Cardiac fibroblast (primary cell): ENCODE measurements at places on chromosomes 1 and 21.

GRCh38 chr1:227942021-227942715 lies 5.6 kb downstream of the WNT9A start:
- no peak for DNase-seq

- DNase-seq = no peak
Measured at GRCh38 chr1:87935130-87935529, 606.5 kb downstream of the LMO4 start.

DNA sequence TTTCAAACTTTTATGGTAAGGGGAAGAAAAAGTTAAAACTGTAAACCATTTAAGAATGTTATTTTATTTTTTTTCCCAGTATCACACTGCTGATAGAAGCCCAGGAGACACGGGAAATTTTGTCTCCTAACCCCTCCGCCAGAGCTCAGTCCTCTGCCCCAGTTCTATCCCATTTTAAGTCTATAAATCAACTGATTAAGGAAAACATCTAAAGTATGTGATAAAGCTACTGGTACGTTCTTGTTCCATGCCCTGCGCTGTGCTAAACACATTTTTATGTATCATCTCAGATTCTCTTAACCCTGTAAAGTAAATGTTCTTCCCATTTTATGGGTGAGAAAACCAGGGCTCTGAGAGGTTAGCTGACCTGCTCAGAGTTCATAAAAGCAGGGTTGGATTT lies 34.7 kb downstream of the NIPAL3 start:
- DNase-seq = no peak

DNA sequence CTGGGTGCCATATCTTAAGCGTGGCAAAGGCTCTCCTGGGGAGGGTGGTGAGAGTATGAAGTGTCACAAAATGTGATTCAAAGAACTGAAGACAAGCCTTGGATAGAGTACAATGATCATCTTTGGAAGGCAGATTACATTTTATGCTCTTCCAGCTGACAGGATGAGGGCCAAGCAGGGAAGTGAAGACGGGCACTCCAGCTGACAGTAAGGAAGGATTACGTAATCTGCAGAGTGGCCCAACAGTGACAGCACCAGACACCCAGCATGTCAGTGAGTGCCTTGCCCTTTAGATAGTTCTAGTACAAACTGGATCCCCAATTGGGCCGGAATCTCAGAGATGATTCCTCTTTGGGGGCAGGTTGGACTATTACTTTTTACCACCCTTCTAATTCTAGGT lies 52.7 kb downstream of the UBE2T start:
- DNase-seq = no peak

- no peak for DNase-seq
Measured at GRCh38 chr1:89530444-89531089, 5.9 kb downstream of the LRRC8B start.

DNA sequence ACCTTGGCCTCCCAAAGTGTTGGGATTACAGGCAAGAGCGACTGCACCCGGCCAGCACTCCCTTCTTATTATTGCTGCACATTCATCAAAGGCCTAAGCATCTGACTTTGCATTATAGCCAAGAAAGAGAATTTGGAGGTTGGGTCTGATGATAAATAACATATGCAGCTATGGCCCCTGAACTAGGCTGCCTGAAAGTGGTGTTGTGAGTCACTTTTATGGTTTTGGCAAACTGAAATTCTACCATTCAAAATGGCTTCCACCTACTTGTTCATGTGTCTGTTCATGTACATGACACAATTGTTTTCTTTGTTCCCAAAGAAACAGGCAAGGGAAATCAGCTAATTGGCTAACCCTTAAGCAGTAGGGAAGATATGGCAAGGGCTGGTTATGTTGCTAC lies 25.0 kb upstream of the UAP1 start:
- peak; percentile 71 for DNase-seq

DNA sequence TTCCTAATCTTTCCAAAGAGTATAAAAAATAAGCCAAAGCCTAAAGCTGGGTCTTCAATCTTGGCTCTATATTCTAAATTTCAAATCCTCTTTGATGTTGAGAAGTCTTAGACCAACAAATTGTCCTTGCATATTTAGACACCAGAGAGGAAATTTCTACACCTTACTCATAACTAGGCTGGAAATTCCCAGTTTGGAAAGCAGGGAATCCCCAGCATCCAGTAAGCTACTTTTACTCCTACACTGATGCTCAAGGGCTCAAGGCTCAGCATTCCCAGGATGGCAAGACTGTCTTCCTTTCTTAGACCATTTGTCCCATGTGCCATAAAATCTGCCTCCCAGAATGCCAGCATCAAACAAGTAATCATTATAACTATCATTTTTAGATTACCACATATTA lies 28.3 kb downstream of the PRDX6 start:
- no peak for DNase-seq

DNA sequence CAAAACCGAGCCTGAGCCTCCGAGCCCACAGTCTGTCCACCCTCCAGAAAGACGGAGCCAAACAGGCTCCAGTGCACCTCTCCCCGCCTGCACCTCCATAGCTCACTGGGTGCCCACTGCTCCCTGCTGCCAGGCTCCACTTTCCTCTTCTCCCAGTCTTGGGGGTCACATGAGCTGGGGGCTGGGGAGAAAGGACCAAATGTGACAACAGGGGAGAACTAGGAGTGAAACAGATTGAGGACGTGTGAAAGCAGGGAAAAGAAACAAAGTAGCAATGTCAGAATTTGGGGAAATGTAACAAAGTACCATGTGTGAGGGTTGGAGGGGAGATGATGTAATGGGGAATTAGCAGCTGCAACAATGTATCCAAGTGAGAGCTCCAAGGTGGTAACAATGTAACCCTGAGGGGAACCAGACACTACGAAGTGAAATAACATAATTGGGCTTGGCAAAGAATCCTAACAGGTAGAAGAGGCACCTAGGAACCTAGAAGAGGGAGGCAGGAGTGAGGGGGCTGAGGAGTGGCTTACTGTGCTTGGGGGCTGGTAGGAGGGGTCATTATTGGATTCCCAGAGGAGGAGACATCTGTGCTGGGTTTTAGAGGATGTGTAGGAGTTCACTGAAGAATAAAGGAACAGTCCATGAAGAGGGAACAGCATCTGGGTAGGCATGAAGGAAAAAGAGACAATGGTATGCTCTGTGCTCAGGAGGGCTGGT lies 12.5 kb downstream of the SDC3 start:
- DNase-seq = no peak

DNA sequence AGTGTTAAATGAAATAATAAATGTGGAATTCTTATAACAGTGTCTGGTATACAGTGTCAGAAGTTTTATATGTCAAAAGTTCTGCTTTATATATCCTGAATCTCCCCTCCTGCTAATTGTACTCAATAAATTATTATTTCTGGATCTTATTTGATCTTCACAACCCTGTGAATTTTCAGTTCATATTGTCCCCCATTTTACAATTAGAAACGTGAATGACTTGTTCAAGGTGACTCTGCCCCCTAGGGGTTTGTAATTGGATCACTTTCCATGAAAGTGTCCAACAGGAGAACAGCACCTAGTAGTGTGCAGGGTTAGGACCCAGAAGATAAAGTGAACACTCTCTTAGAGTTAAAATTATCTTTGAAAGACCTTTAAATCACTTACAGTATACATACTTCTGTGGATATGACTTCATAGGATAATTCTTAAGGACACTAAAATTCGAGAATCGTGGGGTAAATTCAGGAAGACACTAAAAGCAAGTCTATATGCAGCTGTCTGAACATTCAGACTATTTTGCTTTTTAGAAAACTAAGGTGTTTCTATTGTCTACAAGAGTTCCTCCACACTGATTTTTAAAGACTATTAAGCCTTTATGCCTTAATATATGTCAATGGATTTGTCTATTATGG lies 4.5 kb upstream of the DDR2 start:
- peak; percentile 68 for DNase-seq

DNA sequence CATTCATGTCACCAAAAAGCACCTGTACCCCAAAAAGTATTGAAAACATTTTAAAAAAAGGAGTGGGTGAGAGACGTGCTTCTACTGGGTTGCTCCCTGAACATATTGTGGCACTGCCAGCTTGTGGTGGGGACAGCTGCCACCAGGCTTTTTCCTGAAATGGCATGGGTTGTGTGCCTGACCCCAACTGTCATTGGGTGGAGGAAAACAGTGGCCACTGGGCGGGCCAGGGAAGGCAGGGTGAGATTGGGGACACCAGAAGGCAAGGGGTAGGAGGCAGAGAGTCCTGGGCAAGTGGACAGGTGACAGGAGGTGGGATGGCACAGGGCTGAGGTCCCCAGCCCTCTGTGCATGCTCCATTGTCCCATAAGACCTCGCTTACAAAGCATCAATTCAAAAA lies 55.5 kb downstream of the TGFB2 start:
- no peak for DNase-seq

- DNase-seq = peak; percentile 71
Measured at GRCh38 chr1:205950826-205951549, 7.7 kb upstream of the SLC26A9 start.

DNA sequence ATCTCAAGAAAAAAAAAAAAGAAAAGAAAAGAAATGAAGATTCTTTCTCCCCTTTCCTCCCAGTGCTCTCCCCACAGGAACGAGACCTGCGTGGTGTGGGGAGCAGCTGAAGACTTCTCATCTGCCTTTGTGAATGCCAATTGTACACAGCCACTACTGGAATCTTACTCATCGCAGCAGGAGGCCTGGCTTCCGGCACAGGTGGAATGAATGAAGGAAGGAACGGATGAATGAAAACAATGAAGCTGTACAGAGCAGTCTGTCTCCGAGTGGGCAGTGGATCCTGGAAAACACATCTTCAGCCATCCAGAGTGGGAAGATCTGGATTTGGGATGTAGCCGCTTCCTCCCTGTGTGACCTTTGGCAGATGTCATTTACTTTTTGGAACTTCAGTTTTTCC lies 64.9 kb downstream of the RUNX3 start:
- no peak for DNase-seq

DNA sequence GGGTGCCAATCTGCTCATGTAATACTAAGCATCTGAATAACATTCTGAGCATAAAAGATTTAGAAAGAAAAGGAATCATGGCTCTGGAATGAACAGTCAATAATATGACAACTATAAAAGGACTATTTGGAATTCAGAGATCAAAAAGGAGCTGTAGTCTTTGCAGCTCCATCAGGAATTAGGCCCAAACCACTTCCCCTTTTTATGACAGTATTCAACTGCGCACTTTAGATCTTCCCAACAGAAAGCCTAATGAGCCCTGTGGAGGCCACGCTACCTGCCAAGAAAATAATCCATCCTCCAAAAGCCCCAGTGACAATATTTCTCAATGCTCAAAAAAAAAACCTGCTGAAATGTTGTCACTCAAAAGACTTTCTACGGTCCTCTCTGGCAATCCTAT lies 163.2 kb downstream of the SNX7 start:
- no peak for DNase-seq

DNA sequence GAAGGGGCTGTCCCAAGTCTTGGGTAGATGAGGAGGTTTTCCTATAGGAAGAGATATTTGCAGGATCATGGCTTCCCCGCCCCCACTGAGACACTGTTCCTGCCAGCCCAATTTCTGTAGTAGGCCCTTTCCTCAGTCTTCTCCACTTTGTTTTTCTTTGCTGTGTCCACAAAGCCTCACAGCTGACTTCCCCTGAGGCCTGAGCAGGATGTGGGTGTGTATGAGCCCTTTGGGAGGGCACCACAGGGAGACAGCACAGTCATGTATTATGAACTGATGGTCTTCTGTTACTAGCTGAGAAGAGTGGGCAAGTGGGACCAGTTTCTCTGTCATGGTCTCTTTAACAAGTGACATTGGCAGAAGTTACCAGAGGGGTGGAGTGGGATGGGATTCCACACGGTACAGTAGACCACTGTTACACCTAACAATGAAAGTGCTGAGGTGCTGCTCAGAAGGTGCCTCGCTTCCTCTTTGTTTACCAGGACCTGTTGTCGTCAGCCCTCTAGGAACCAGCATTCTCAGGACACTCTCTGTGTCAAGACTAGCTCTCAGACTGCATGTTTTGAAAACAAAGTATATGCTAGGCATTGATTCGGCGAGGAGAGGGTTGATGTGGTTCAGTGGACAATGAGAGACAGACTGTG lies 253.8 kb upstream of the HOOK1 start:
- peak; percentile 16 for DNase-seq

DNA sequence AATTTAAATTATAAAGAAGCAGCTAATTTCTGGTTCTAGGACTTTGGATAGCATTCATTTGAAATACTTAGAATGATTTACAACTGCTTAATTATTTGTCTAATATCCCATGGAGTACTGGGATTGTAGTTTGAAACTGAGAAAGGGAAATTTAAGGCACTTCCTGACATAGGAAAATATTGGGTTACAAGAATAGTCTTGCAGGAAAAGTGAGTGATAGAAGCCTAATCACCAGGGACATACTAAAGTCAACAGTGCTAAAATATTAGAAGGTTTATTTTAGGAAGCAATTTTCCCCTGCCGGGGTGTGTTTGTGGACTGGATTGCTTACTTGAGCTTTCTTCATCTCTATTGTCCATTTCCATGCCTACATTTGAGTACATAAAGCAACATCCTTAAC lies 661.6 kb downstream of the ADGRL2 start:
- DNase-seq = no peak

DNA sequence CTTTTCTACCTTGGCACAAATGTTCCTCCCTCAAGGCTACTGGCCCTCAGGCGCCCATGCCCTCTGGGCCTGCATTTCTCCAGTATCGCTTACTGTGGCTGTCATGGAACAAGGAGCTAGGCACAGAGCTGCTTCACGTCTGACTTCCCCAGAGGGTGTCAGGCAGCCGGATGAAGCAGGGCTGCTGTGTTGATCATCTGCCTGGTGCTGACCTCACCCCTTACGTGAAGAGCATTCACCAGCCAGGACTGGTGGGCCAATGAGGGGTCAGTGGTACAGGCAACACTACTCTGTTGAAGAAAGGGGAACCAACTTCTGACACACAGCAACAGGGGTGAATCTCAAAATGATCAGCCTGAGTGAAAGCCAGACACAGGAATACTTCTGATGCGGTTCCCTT lies 215.5 kb upstream of the GALNT2 start:
- DNase-seq = no peak

- no peak for DNase-seq
Measured at GRCh38 chr1:188006354-188006753, 1177.6 kb downstream of the PLA2G4A start.

- DNase-seq = peak; percentile 14
Measured at GRCh38 chr1:8764293-8764937, 53.0 kb downstream of the RERE start.

DNA sequence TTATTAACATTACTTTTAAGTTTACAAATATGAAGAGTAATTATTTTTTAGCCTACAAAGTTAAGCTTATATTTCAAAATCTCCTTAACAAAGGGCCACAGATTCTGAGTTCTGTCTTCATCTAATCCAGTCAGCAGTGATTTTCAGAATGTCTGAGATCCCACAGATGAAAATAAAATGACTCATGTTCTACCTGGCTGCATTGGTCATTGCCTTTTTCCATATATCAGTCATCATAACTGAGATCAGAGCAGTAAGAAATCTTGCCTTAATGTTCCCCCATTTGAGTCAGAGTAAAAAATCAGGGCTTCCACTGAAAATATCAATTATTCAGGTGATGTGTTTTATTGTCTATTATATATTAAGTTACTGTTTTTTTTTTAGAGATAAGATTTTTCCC lies 416.1 kb downstream of the MRPL39 start:
- no peak for DNase-seq
